ENCODE measurements at places on chromosomes 4 and X. TPM values are rescaled to one million over a fixed set of nuclear protein-coding genes. Genes with fewer than 3 reads are reported as not detected.

- no peak for DNase-seq
Measured at GRCh38 chr4:180557348-180557747, 1685.9 kb upstream of the TENM3 start.

DNA sequence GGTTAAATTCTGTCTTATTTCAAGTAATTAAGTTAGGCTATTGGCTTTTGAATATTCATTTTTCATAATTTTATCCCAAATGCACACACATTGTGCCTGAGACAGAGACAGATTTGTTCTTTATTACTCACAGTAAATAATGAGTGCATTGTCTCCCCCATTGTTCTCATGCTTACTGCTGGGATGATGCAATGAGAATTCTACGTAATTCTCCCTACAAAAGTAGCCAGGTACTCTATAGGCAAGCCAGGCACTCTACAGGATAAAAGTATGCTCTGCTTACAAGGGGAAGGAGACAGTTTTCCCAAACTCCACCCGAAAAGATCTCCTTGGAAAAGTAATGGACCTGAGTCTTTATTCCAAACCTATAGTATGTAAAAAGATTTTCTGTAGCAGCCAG, 1890.7 kb upstream of the PCDH10 start:
- DNase-seq = no peak

- no peak for DNase-seq
Measured at GRCh38 chr4:151035911-151036310, 20.8 kb upstream of the LRBA start.

GRCh38 chrX:94204524-94204923, 530.5 kb downstream of the FAM133A start:
- DNase-seq = no peak

Gene GAGE12F
- total RNA-seq = not detected

DNA sequence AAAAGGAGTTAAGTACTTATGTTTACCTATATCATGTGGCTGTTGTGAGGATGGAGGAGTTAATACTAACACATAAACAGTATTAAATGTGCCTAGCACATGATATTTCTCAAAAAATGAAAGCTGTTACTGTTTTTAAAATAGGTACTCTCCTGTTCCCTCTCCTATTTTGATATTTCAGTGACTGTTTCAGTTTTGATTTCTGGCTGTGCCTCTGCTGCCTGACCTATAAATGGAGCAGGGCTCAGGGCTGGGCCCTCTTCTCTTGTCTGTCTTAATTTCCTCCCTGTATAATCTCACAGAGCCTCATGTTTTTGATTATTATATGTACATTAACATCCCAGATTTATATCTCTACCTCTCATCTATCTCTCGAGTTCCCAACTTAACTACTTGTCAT, 93.3 kb downstream of the UGT8 start:
- DNase-seq = no peak

Gene SOX3
- not detected for total RNA-seq

Gene CTAG1A
- total RNA-seq = not detected

Gene TLR2
- 1.4 TPM for total RNA-seq

Gene RAB9A
- total RNA-seq = 56.0 TPM

Gene TRIM60
- not detected for total RNA-seq

GRCh38 chrX:15465896-15466651, 27.1 kb downstream of the PIR start:
- DNase-seq = peak; percentile 7

Measured in activated T-cell treated with anti-CD3 and anti-CD28 coated beads, Interleukin-2, amount 50 U/mL, for 72 hours (primary cell).